ENCODE measurements at places on chromosomes 12 and 14. TPM values are rescaled to one million over a fixed set of nuclear protein-coding genes. Genes with fewer than 3 reads are reported as not detected.

KIF26A gene
- total RNA-seq, result 0.39 TPM

CLEC14A gene
- not detected for total RNA-seq

- H3K36me3 ChIP-seq, result no peaks in the 10 kb centered on the region
- H3K27me3 ChIP-seq, result no peaks in the 10 kb centered on the region
- H3K27ac ChIP-seq, result no peak overlapping the region
- H3K4me1 ChIP-seq, result peaks cover 9% of the 10 kb centered on the region
- H3K4me3 ChIP-seq, result no peak overlapping the region
Measured at GRCh38 chr14:54867011-54867410, 35.6 kb downstream of the GCH1 start.

- H3K4me3 ChIP-seq, result no peak overlapping the region
- no peak for DNase-seq
- H3K36me3 ChIP-seq, result no peaks in the 10 kb centered on the region
- H3K4me1 ChIP-seq, result no peaks in the 10 kb centered on the region
Measured at GRCh38 chr14:68333262-68333661, 459.6 kb downstream of the ZFP36L1 start.

DNA sequence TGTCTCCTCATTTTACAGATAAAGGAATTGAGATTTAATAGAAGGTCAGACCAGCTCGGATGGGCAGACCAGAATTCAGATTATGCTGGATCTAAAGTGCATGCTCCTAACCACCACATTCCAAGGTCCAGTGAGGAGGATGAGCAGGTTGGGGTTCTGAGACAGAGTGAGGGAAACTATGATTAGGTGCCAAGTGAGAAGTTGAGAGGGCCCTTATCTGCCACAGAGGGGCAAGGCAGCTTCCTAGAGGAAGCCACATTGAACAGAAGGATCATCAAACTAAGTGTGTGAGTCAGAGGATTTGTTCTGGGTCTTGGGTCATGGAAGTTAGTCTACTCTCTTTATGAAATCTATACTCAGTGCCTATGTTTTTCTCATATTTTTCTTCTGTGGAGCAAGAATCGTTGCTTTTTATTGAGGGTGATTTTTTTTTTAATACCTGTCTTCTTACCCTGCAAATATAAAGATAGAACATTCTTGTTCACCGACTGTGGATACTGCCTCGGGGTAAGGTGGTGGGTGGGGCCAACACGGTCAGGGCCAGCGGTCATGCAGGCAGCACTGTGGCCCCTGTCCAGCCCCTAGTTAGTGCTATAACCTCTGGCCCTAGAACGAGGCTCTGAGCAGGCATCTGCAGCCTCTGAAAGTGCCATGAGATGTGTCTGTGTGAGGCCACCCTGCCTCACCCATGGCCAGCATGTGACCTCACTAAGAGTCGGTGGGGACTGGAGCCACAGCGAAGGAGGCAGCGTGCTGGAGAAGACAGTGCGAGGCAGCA, 55.6 kb upstream of the PTHLH start:
- H3K27ac ChIP-seq, result peak overlapping the region; percentile 25
- H3K36me3 ChIP-seq, result no peaks in the 10 kb centered on the region
- no peaks in the 10 kb centered on the region for H3K27me3 ChIP-seq
- DNase-seq, result no peak
- peaks cover 30% of the 10 kb centered on the region for H3K4me1 ChIP-seq
- no peak overlapping the region for H3K4me3 ChIP-seq

Measured in MCF 10A (cell line).